Esophagus muscularis mucosa (tissue), 4 donors: ENCODE measurements at places on chromosomes 5 and 9. TPM values are rescaled to one million over a fixed set of nuclear protein-coding genes. Genes with fewer than 3 reads are reported as not detected.

GRCh38 chr5:139193928-139194327 lies 4.2 kb downstream of the SIL1 start:
- H3K27me3 ChIP-seq, result no peaks in the 10 kb centered on the region

DNA sequence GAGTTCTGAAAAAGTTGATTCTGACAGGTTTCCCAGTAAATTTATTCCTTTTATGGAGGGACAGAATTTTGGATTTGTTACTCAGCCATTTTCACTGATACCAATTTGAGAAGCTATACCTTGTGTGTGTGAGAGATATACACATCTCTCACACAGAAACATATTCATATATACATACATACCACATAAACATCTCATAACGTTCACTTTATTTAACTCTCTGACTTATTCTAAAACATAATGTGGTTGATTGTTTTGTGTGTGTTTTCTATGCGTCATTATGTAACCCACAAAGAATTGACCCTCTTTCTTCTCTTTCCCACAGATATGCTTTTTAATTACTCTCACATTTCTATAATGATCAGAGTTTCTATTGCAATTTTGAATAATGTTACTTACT lies 570.8 kb upstream of the TLE4 start:
- H3K4me1 ChIP-seq, result no peaks in the 10 kb centered on the region
- no peaks in the 10 kb centered on the region for H3K27me3 ChIP-seq
- H3K36me3 ChIP-seq, result no peaks in the 10 kb centered on the region
- no peak overlapping the region for H3K27ac ChIP-seq
- H3K4me3 ChIP-seq, result no peak overlapping the region

The PCDHA12 gene
- total RNA-seq, result 3.3 TPM

GRCh38 chr5:129098488-129099183 lies 4.1 kb downstream of the ISOC1 start:
- peaks cover 68% of the 10 kb centered on the region for H3K4me1 ChIP-seq
- H3K4me3 ChIP-seq, result peak overlapping the region; percentile 77
- no peaks in the 10 kb centered on the region for H3K36me3 ChIP-seq
- no peaks in the 10 kb centered on the region for H3K27me3 ChIP-seq

- no peaks in the 10 kb centered on the region for H3K4me1 ChIP-seq
- no peak for DNase-seq
- H3K4me3 ChIP-seq, result no peak overlapping the region
- no peaks in the 10 kb centered on the region for H3K27me3 ChIP-seq
- no peak overlapping the region for H3K27ac ChIP-seq
These were observed 25.8 kb downstream of the ST8SIA4 start for GRCh38 chr5:100877274-100877673.

GRCh38 chr9:72384710-72385485 lies 19.9 kb upstream of the ZFAND5 start:
- no peak for DNase-seq
- no peaks in the 10 kb centered on the region for H3K27me3 ChIP-seq
- H3K4me1 ChIP-seq, result no peaks in the 10 kb centered on the region
- no peak overlapping the region for H3K4me3 ChIP-seq

The RC3H2 gene
- total RNA-seq, result 40.1 TPM

The DOCK2 gene
- total RNA-seq, result 18.3 TPM

GRCh38 chr5:157204765-157205164 lies 24.1 kb downstream of the ITK start:
- H3K4me3 ChIP-seq, result no peak overlapping the region
- H3K36me3 ChIP-seq, result no peaks in the 10 kb centered on the region
- no peak overlapping the region for H3K27ac ChIP-seq
- no peak for DNase-seq

The LTC4S gene
- total RNA-seq, result 12.4 TPM

The PIP5K1B gene
- 0.42 TPM for total RNA-seq

DNA sequence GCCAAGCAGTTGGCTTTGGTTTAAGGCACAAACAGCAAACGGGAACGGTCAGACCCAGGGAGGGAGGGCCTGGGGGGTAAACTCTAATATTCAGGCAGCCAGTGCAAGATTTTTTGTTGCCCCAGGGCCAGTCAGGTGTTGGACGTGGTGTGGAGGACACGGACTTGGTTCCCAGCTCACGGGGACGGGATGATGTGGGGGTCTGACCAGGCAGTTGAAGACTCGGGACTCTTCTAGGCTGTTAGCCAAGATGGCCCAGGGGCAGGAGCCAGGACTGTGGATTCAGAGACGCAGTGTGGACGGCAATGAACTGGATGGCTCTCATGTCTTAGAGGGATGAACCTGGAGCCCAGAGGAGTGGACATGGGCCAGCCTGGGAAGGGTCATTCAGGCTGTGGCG lies 169.2 kb downstream of the C9orf50 start:
- no peak overlapping the region for H3K4me3 ChIP-seq
- H3K27ac ChIP-seq, result peak overlapping the region; percentile 63
- no peak for DNase-seq
- H3K4me1 ChIP-seq, result peaks cover 14% of the 10 kb centered on the region
- no peaks in the 10 kb centered on the region for H3K36me3 ChIP-seq

GRCh38 chr5:147751156-147751830 lies 31.2 kb downstream of the JAKMIP2 start:
- no peaks in the 10 kb centered on the region for H3K4me1 ChIP-seq
- H3K27ac ChIP-seq, result no peak overlapping the region
- no peaks in the 10 kb centered on the region for H3K27me3 ChIP-seq
- no peak overlapping the region for H3K4me3 ChIP-seq
- H3K36me3 ChIP-seq, result no peaks in the 10 kb centered on the region

DNA sequence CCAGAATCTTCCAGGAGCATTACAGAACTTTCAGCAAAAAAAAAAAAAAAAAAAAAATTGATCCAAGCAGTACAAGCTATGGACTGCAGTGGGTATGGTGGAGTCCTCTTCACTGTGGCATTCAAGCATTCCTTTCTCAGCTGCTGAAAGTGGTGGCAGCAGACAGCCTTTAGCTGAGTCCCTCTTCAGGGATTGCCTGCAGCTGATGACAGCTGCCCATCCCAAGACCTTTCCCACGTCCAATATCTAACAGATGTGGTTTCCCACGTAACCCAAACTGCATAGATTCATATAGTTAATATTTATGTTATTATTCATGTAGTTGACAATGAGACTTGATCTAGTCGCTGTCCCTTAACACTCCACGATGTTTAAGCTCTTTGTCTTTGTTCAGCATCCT lies 475.9 kb downstream of the TLE1 start:
- no peak overlapping the region for H3K27ac ChIP-seq
- H3K27me3 ChIP-seq, result no peaks in the 10 kb centered on the region
- no peaks in the 10 kb centered on the region for H3K36me3 ChIP-seq
- H3K4me3 ChIP-seq, result no peak overlapping the region
- H3K4me1 ChIP-seq, result no peaks in the 10 kb centered on the region

DNA sequence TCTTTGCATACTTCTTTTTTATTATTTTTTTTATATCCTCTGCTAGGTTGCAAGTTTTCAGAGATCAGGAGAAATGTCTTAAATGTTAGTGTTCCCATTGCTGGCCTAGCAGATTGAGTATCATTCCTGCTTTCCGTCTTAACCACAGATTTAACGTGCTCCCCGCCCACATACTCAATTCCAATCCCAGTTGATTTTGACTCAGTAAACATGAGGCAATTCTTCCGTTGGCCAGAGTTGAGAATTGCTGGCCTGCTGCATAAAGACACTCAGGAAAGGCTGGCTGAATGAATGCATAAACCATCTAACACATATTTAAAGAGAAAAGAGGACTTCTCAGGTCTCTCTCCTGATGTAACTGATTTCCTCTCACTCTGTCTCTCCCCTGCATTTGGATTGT lies 46.8 kb upstream of the PLPP6 start:
- H3K27ac ChIP-seq, result no peak overlapping the region
- no peaks in the 10 kb centered on the region for H3K4me1 ChIP-seq
- H3K27me3 ChIP-seq, result no peaks in the 10 kb centered on the region
- no peaks in the 10 kb centered on the region for H3K36me3 ChIP-seq
- no peak for DNase-seq
- H3K4me3 ChIP-seq, result no peak overlapping the region

GRCh38 chr9:38019731-38020130 lies 49.3 kb downstream of the SHB start:
- DNase-seq, result no peak
- H3K36me3 ChIP-seq, result no peaks in the 10 kb centered on the region
- H3K27me3 ChIP-seq, result no peaks in the 10 kb centered on the region

GRCh38 chr5:154508114-154508513 lies 30.1 kb upstream of the HAND1 start:
- H3K4me3 ChIP-seq, result no peak overlapping the region
- H3K36me3 ChIP-seq, result no peaks in the 10 kb centered on the region
- DNase-seq, result no peak
- no peak overlapping the region for H3K27ac ChIP-seq
